Stimulated activated CD4-positive, alpha-beta T cell treated with anti-CD3 and anti-CD28 coated beads, Interleukin-15, amount 100 ng/mL, for 48 hours (primary cell): ENCODE measurements at places on chromosomes 11 and 22.

GRCh38 chr11:66068154-66068821 lies 1.8 kb upstream of the PACS1 start:
- DNase-seq, result peak; percentile 46

- no peak for DNase-seq
Measured at GRCh38 chr11:72823105-72823804, 9.0 kb downstream of the ATG16L2 start.

GRCh38 chr11:84408946-84409411 lies 1122.8 kb upstream of the CCDC90B start:
- no peak for DNase-seq

GRCh38 chr22:17554814-17555213 lies 8.5 kb upstream of the SLC25A18 start:
- DNase-seq, result no peak

- no peak for DNase-seq
Measured at GRCh38 chr11:91124363-91124762, 901.5 kb upstream of the CHORDC1 start.

- DNase-seq, result no peak
Measured at GRCh38 chr11:61384271-61385242, 7.8 kb upstream of the TMEM216 start.

DNA sequence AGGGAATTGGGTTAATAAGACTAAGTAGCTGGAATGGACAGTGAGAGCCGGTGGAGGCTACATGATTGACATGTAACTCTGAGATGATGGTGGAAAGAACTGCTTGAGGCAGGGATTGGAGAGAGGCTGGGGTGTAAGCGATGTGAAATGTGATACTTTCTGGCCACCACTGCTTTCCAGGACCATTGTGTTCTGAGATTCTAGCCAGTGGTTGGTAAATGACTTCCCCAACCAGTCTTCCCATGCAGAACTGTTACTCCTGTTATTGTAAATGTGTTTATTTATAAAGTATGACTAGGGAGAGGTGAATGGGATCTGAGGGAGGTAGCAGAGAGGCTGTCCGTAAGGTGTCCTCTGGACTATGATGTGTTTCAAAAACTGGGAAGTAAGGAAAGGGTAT lies 18.1 kb downstream of the EXT2 start:
- no peak for DNase-seq

GRCh38 chr11:12083380-12083779 lies 27.0 kb upstream of the MICAL2 start:
- DNase-seq, result no peak

DNA sequence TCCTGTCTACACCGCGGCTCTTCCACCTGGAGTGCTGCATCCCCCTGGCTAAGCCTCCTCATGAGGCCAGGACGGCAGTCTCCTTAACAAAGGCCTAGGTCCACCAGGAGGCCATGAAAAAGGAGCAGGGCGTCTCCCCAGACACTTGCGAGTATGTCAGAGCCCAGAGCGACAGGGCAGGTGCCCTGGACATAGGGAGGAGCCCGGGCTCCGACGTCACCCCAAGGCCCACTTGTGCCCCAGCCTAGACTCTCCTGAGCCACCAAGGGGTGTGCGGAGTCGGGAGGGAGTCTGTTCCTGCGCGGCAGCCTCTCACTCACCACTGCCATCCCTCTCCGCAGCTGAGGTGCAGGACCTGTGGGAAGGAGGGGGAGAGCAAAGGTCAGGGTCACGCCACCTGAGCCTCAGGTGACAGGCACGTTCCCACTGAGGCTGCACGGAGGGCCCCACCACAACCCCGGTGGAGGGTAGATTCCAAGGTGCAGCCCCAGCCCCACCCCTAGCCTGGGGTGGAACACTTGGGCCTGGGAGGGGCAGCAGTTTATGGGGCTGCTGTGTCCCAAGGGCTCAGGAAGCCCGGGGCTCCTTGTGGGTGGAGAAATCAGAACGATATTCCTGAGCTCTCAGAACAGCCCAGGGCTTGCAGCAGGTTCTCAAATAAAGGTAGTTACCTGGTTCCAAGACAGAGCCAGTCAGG lies 10.6 kb downstream of the PRODH start:
- no peak for DNase-seq

GRCh38 chr11:112637876-112638275 lies 323.3 kb upstream of the NCAM1 start:
- DNase-seq, result no peak

- no peak for DNase-seq
Measured at GRCh38 chr11:79436919-79437277, 3.9 kb downstream of the TENM4 start.

GRCh38 chr11:4862447-4863236 lies 13.6 kb upstream of the OR51S1 start:
- DNase-seq, result no peak

GRCh38 chr11:13440100-13440855 lies 22.7 kb downstream of the BTBD10 start:
- no peak for DNase-seq

DNA sequence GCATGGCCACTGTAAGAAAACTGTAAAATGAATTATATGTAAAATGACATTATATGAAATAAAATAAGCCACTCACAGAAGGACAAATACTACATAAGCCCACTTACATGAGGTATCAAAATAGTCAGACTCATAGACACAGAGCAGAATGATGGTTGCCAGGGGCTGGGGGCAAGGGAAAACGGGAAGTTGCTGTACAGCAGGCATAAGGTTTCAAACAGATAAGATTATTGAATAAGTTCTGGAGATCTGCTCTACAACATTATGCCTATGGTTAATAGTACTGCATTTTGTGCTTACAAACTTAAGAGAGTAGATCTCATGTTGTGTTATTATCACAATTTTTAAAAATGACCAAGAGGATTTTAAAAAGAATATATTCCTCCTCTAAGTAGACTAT lies 32.7 kb upstream of the HEPHL1 start:
- DNase-seq, result no peak

GRCh38 chr11:120142441-120143100 lies 4.7 kb upstream of the TRIM29 start:
- no peak for DNase-seq

- DNase-seq, result no peak
Measured at GRCh38 chr11:106091480-106092123, 14.1 kb downstream of the AASDHPPT start.

GRCh38 chr22:36222887-36223450 lies 16.4 kb downstream of the APOL2 start:
- DNase-seq, result no peak

- DNase-seq, result no peak
Measured at GRCh38 chr11:47609675-47610074, 15.5 kb upstream of the C1QTNF4 start.

GRCh38 chr11:120890609-120891320 lies 133.1 kb upstream of the TBCEL start:
- DNase-seq, result no peak

DNA sequence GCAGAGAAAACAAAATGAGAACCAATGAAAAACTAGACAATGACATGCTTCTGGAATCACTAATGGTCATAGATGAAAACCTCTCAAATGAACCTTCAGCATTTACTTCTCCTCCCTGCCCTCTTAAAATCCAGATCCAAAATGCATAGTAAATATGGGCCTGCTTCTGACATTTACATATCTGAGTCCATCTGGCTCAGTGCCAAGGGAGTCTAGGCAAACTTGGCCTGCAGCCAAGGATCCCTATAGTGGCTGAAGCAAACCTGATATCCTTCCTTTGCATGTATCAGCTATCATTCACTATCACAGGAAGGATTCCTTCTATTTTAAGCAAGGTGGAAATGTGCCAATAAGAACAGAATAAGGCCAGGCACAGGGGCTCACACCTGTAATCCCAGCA lies 104.8 kb downstream of the C11orf58 start:
- DNase-seq, result no peak

DNA sequence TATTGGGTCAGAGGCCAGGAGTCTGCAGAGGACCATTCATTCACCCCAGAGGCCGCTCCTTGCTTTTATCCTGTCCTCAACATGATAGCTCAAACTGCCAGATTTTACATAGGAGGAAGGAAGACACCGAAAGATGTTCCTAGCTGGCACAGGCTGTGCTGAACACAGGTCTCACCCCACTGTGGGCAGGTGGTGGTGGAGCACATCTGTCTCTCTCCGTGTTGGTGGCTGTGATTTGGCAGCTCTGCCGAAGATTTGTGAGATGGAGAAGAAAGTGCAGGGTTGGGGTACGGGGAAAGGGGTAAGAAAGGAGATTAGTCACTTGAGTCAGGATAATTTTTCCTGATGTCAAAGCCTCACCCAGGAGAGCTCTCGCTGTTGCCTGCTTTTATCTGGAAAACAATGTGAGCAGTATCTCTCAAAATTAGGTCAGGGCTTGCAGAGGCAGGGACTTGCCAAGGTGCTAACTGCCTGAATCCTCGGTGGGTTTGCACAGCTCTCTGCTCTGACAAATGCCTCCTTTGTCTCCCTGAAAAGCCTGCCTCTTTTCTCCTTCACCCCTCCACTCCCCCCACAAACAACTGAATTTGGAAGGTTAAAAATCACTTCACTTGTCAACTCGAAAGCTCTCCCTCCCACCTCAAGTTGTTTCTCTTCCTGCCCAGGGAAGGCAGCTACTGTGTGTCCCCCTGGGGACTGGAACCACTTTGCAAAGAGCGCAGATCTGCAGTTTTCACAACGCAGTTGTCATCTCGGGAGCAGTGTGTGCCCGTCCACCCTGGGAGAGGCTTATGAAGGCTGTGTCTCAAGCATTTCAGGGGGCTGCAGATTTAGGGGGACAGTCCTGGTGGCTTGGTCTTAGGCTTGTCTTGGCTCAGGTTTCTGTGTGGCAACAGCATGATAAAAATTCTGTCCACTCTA lies 299.7 kb downstream of the ST3GAL4 start:
- no peak for DNase-seq

- DNase-seq, result no peak
Measured at GRCh38 chr11:72069787-72070251, 10.5 kb downstream of the NUMA1 start.

GRCh38 chr11:116499396-116500003 lies 273.3 kb downstream of the BUD13 start:
- DNase-seq, result peak; percentile 52

- DNase-seq, result peak; percentile 49
Measured at GRCh38 chr11:3807909-3808860, at the start of gene PGAP2. PGAP2 (plus strand) TSS chr11:3808560; CDS start chr11:3811260, 2,700 bp downstream.

GRCh38 chr11:503179-503981 lies 3.7 kb downstream of the RNH1 start:
- DNase-seq, result no peak

- DNase-seq, result no peak
Measured at GRCh38 chr22:45884201-45885062, 92.5 kb downstream of the WNT7B start.

GRCh38 chr22:36274531-36274930 lies 21.6 kb downstream of the APOL1 start:
- DNase-seq, result no peak

GRCh38 chr22:43151251-43152002 lies at the start of gene TSPO:
TSPO (plus strand) TSS chr22:43151559; CDS start chr22:43159239, 7,680 bp downstream.
- no peak for DNase-seq

DNA sequence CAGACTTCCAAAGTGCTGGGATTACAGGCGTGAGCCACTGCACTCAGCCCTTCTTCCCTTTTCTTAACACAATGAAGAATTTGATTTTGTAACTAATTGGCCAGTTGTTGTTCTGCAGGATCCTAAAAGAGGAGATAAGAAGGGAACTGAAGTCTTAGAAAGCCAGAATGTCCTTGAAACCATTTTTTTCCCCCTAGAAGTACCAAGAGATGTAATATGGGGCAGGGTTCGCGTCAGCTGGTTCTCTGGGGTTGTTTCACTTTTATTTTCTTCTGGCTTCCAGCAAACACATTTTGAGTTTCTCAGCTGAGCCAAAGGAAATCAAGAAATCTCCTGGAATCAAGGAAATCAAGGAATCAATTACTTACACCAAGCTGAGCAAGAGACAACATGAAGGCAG lies 7.6 kb upstream of the NUCB2 start:
- DNase-seq, result no peak

DNA sequence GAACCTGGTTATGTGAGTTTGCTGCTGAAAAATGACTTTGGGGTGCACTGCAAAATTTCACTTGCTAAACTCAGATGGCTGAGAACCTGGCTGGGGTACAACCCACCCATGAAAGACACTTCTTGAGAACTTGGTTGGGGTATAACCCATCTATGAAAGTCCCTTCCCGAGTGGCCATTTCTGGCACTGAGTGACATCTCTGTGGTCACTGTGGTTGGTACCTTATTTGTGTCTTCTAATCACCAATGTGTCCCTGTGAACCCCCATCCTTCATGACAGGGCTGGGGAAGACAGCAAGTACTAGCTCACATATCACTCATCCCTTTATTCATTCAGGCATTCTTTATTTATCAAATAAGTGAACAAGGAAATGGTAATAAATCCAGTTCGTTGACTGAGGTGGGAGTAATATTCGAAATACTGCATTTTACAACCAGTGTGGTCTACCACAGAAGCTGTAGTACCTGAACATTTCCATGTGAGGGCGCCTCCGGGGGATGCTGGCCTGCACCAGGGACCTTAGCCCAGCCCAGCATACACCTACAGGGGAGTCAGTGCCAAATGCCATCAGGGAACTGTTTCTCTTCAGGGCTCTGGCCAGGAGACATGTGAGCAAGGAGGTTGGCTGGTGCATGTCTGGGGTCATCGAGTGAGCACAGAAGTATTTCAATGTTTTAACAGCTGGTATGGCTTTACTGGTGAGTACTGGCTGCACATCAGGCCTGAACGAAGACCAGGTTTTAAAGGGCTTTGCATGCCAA lies 122.1 kb downstream of the CSNK2A3 start:
- no peak for DNase-seq

- DNase-seq, result peak; percentile 90
Measured at GRCh38 chr22:36454916-36455570, 26.4 kb downstream of the TXN2 start.

- no peak for DNase-seq
Measured at GRCh38 chr11:1356007-1356435, 33.7 kb upstream of the BRSK2 start.

DNA sequence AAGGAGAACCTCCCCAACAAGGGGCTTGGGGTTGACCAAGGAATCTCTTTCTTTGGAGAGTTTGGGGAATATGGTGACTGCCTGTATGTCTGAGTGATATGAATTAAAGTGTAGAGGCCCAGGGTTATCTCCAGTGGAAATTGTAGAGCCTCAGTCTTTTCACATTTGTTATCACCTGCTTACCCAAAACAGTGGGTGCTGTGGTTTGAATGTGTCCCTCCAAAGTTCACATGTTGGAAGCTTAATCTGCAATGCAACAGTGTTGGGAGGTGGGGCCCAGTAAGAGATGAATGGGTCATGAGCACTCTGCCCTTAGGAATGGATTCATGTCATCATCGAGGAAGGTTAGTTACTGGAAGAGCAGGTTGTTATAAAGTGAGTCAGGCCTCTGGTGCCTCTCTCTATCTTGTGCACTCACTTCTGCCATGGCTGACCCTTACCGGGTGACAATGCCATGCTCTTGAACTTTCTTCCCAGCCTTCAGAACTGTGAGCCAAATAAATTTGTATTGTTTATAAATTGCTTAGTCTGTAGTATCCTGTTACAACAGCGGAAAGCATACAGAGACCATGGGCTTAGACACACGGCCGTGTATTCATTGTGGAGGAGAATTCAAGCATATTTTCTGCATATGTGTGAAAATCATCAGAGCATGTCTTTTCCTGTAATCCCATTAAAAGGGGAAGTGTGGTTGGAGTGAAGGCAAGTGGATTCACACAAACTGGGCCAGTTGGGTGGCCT lies 114.1 kb upstream of the TBCEL start:
- DNase-seq, result no peak

GRCh38 chr22:29658176-29658575 lies 54.7 kb downstream of the NF2 start:
- DNase-seq, result no peak
